Hepatocyte (in vitro differentiated cells): ENCODE measurements at places on chromosomes 6 and 20. TPM values are rescaled to one million over a fixed set of nuclear protein-coding genes. Genes with fewer than 3 reads are reported as not detected.
A peak's percentile ranks its signal among the peaks of the same experiment; 100 is the strongest.

Gene CLVS2
- under 0.01 and 0.07 TPM in 2 replicates for total RNA-seq

Gene MLIP
- 0.96 and 1.2 TPM in 2 replicates for total RNA-seq

Gene C6orf58
- total RNA-seq = 0.12 TPM in 1 of 2 replicates, not detected in the other

DNA sequence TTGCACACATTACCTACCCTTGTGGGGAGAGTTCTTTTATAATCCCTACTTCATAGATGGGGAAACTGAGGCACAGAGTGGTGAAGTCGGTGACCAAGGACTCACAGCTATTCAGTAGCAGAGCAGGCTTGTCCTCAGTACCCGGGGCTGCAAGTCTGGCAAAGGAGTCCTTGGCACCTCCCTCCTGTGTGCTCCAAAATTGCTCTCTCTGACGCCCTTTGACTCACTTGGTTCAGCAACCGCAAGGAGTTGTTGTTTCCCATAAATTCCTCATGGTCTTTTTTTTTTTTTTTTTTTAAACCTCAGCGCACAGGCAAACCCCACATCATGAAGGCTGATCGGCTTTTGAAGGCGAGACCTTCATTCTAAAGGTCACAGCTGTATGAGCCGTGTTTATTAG, 143.2 kb downstream of the CEBPB start:
- DNase-seq = no peak

DNA sequence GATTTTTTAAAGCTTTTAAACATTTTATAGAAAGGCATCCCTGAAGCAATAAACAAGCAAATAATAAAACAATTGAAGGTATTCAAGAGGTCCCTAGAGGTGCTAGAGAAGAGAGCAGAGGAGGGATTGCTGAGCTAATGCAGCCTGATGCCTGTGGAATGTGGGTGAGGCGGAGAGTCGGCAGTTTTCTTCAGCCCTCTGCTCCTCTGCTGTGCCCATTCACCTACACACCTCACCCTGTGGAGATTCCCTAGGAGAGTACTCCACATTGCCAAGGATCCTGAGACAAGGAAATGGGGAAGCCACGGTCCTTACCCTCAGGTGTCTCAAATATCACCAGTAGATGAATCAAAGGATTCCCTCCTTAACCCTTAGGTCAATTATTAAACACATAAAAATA, 199.8 kb upstream of the POU3F2 start:
- peak; percentile 8 for DNase-seq

GRCh38 chr6:107539849-107540464, 50.0 kb downstream of the SOBP start:
- DNase-seq = no peak

- DNase-seq = peak; percentile 58
Measured at GRCh38 chr6:143549221-143549948, 37.9 kb upstream of the FUCA2 start.

GRCh38 chr6:49766762-49767161, 20.3 kb downstream of the PGK2 start:
- DNase-seq = peak; percentile 40

DNA sequence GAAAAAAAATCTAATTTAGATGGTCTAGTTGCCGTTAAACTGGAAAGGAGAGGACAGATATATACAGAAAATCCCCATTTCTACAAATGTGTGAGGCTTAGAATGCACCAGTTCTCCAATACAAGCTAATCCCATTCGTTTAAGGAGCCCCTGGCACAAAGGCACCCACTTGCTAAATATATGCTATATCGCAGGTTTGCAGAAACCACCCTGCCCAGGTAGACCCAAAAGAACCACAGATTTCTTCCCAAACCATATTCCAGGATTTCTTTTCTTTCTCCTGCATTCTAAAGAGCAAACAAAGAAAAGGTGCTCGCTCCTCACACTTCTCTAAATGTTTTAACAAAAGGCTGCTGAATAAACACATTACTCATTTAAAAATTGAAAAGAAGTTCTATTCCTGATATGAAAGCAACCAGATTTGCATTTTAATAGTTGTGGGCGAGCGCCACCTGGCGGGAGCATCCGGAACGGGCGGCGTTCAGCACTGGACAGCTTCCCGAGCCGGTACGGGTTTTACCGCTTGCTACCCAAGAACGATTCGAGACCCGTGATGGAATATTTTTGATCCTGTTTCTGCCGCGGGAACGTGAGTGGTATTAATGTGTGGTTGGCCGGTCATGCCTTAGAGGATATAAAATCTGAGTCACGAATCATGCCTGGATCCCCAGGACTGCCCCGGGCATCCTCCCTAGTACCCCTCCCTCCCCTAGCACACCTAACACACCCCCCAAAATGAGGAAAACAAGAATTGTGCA, 2.1 kb downstream of the PTPRT start:
- peak; percentile 83 for DNase-seq

DNA sequence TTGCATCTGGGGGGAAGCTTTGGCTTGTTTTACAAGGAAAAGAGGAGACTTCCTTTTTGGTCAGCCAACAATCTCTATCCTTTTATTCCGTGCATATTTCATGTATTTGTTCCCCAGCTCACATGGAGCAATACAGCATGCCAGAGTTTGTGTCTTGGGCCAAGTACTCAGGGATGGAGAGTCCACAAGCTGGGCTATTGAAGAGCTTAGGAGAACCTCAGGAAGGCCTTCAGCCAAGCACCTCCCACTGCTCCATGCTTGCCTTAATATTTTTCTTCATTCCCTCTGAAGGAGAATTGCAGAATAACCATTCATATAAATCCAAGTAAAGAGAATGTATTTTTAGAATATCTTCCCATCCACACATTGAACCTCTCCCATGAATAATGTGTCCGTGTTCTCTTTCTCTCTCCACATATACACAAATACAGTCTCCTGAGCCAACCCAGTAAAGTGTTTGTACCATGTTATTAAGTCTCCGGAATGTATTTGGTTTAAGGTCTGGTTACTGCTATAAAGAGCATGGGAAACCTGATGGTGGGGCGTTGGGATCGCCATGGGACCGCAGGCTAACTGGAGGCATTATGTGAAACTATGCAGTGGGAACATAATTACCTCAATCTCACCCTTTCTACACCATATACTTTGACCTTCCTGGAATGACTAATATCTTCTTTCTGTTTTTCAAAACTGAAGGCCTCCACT, 3.0 kb downstream of the LAMA4 start:
- DNase-seq = no peak
